Upper lobe of right lung (tissue), 1 donor: ENCODE measurements at places on chromosomes 3 and 15.

DNA sequence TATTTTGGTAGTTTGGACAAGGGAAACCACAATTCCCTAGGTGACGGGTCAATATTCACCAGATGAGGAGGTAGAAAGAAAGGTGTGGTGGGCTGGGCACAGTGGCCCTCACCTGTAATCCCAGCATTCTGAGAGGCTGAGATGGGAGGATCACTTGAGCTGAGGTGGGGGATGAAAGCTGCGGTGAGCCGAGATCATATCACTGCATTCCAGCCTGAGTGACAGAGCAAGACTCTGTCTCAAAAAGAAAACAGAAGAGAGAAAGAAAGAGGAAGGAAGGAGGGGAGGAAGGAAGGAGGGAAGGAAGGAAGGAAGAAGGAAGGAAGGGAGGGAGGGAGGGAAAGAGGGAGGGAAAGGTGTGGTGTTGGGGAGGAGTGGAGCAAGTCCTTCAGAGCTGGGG lies 56.1 kb upstream of the RNF7 start:
- DNase-seq = no peak

DNA sequence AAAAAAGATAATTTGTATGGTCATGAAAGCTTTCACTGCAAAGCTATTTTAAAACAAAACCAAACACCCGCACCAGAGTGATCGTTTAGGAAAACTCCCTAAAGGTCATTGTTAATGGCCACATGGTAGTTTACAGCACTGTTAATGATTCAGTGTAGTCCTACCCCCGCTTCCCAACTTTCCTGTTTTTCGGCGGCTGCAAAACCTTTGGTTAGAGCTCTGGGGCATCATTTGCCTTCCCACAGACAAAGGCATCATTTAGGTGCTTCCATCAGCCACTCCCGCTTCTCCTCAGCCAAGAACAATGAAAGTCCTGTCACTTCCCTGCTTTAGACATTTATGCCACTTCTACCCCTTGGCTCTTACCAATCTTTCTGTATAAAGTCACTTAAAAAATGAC lies 10.6 kb downstream of the MELTF start:
- no peak for DNase-seq

- DNase-seq = no peak
These were observed 32.2 kb downstream of the RPLP1 start for GRCh38 chr15:69484837-69485236.

GRCh38 chr15:51155016-51155580 lies 60.4 kb upstream of the TNFAIP8L3 start:
- DNase-seq = no peak

DNA sequence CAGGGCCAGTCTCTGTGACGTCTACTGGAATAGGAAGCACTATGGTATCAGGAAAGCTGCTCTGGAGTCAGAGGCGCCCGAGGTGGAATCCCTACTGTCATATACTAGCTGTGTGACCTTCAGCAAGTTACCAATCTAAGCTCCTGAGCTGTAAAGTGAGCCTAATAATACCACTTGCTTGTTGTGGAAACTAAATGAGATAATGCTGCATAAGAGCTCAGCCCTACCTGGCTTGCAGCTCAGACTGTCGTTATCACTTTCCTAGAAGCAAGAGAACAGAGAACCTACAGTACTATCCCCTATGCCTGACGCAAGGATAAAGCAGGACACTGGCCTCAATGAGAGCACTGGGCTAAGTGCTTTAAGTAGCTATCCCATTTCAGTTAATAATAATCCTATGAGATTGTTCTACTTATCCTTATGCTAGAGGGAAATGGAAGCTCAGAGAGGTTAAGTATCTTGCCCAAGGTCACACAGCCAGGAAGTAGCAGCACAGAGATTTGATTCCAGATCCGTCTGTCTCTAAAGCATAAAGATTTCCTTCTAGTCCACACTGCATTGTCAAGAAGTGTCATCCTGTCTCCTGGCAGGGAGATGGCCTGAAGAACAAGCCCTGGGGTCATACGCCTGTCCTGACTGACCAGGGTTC lies 195.2 kb downstream of the TLE3 start:
- DNase-seq = no peak

DNA sequence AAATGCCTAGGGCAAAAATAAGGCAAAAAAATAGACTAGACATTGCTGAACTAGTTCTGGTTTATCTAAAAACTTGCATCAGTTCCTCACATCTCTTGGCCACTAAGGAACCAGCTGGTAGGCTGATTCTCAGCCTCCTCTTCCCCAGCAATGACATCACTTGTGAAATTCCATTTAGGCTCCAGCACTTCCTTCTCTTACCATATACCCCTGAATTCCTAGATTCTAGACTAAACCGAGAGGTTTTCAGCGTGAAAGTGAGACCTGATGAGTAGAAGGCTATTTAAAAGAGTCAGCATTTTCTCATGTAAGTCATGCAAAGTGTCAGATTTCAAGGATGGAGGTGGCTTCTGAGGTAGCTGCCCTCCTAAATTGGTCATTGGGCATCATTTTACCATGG lies 247.1 kb upstream of the CDIN1 start:
- no peak for DNase-seq

GRCh38 chr15:60585743-60586708 lies 107.1 kb upstream of the ICE2 start:
- no peak for DNase-seq

DNA sequence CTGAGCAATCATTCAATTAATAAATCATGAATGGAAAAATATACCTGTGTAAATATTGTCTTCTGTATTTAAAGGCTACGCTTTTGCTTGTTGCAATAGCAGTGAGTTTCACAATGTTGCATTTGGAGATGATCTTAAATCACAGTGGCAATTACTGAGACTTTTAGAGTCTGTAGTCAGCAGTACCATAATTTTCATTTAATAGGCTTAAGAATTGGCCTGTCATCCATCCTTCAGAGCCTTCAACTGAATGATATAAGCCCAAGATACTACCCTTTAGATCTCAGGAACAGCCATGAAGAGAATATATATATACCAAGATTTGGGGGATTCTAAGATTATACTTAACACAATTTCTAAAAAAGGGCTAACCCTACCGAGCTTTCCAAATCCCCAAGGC lies 458.1 kb downstream of the GBE1 start:
- no peak for DNase-seq

GRCh38 chr3:186361246-186361761 lies 730 bp downstream of the DGKG start:
- no peak for DNase-seq

- DNase-seq = no peak
These were observed 66.8 kb downstream of the PDE8A start for GRCh38 chr15:85048430-85048829.
